ENCODE measurements at places on chromosomes 2 and 18.

DNA sequence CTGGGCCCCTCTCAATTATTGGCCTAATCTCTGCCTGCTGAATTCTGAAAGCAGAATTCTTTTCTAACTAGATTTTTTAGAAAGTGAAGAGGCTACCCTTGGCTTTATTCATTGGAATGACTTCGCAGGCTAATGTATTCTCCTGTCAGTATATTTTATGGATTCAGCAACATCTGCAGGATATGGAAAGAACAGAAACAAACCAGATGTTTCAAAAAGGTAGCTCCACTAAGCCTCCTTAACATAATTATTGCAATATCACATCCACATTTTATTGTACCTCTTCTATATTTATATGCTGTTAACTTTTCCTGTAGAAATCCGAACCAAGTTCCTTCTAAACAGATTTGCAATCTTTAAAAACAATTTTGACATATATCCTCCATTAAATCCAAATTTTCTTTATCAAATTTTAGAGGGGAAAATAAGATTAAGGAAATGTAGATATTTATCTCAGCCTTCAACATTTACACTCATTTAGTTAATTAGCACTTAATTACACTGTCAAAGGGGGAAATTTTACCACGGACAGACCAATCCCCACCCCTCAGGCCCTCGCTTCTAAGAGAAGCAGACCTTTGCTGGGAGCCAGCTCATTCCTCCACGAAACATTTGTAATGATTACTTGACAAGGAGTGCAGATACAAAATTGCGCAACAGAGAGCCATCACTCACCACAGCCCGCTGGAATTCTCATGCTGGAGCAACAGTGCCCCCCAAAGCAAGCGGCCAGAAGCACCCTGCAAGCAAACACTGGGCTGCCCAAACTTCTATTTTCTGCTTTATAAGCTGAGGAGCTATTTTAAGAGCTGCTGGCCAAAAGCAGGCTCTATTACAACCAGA lies 253.4 kb downstream of the ETAA1 start:
- no peak for DNase-seq

DNA sequence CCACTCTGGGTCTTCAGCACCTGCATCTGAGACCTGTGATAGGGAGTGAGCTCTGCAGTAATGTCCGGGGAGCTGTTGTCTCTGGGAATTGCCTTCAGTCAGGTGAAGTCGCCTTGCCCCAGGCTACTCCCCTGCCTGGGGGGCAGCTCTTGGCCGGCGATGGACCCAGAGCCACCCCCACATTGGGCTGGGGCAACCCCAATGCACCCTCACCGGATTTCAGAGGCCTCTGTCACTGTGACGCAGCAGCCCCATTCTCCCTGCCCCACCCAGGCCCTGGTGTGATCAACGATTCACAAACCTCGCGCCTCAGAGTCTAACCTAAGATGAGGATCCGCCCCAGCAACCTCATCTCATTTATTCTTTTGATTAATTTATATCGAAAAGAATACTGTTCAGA lies 303.6 kb downstream of the NDUFA10 start:
- DNase-seq, result no peak

DNA sequence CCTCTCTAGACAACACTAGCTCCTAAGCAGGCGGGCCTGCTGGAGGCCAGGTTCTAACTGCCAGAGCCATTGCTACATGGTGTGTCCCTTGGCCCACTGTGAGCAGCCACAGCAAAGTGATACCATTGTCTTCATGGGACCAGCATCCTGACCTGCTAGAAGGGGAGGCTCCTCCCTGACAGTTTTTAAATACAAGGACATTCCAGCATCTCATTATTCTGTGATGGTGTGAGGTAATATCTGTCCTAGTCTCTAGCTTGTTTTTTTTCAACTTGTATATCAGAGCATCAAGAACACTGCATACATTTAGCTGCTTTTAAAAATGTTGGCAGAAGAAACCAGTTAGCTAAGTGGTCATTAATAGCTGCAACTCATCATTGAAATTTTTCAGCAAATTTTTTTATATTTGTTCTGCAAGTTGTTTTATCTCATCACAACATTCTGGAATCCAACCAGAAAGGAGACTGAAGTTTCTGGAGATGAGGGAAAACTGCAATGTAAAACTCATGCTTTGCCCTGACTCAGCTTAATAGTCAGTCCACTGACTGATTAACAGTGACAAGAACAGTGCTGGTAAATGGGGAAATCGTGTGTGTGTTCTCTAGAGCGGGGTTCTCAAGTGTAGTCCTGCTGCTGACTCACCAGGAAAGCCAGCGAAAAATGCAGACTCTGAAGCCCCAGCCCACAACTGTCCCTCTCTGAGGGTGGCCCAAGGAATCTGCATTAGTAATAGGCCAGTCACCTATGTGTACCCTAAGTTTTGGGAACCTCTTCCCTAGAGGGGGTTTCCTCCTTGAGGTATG lies 17.8 kb downstream of the MAPRE3 start:
- DNase-seq, result no peak

DNA sequence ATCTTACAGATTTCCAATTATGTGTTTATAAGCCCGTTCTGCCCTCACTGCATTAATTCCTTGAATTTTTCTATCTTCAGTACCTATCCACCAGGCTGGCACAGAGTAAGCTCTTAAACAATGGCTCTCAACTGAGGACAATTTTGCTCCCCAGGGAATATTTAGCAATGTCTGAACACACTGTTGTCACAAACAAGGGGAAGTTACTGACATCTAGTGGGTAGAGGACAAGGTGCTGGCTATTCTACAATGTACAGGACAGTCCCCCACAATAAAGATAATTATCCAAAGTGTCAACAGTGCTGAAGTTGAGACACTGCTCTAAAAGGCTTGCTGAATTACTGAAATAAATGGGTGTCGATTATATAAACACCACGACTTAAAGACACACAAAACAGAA lies 5.0 kb downstream of the NDUFS1 start:
- DNase-seq, result no peak

- no peak for DNase-seq
These were observed 16.5 kb downstream of the SLC4A3 start for GRCh38 chr2:219643788-219644398.

DNA sequence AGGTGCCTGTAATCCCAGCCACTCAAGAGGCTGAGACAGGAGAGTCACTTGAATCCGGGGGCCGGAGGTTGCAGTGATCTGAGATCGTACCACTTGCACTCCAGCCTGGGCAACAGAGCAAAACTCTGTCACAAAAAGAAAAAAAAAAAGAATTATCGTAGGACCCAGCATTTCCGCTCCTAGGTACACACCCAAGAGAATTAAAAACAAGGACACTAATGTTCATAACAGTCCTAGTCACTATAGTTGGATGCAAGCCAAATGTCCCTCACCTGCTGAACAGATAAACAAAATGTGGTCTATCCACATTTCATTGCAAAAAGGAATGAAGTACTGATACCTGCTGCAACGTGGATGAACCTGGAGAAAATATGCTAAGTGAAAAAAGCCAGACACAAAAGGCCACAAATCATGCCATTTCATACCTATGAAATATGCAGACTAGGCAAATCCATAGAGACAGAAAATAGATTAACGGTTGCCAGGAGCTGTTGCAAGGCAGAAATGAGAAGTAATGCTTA lies 21.2 kb downstream of the ADRA2B start:
- DNase-seq, result no peak

Data from T-cell (primary cell).